ENCODE measurements at places on chromosomes 16 and 17.

DNA sequence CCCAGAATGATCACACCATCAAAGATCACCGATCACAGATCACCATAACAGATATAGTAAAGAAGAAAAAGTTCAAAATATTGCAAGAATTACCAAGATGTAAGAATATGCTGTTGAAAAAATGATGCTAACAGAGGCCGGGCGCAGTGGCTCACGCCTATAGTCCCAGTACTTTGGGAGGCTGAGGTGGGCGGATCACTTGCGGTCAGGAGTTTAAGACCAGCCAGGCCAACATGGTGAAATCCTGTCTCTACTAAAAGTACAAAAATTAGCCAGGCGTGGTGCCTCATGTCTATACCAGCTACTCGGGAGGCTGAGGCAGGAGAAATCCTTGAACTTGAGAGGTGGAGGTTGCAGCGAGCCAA is 53.2 kb downstream of the CPPED1 start:
- DNase-seq = no peak

DNA sequence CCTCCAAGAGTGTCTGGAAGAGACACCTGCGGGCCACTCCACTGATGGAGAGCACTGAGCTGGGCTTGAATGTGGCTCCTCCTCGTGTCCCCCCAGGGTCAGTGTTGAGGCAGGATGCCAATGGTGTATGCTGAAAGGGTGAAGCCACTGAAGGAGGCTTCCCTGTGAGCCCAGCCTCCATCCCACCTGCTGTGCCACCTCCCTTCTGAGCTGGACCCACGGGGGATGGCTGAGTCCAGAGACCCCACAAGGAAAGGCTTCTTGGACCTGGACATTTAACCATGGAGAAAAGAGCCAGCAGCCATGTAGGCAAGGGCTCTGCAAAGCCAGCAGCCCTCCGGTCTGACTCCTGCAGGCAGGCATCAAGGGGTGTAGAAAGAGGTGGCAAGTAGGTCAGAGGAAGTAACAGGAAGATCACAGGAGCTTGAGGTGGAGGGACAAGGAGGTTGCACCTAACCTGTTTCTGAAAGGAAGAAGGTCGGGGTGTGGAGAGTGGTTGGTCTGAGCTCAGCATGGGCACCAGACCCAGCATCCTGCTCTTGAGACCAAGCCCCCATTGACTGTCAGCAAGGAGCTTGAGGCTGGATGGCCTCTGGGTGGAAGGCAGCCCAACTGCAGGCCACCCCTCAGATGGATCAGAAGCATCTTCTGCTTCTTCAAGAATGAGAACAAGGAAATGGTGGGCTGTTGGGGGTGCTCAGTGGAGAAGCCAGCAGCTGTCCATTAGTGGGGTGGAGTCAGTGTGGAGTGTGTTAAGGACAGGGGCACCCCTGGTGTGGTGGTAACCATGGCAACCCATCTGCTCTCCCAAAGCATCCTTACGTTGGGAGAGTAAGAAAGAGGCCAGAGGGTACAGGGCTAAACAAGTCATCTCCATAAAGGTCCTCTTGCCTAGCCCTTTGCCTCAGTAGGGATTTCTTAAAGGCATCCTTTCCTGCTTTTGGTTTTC is 80.7 kb downstream of the PLD6 start:
- no peak for DNase-seq

- peak; percentile 83 for DNase-seq
Measured at GRCh38 chr16:53131363-53132071, 76.7 kb downstream of the CHD9 start.

DNA sequence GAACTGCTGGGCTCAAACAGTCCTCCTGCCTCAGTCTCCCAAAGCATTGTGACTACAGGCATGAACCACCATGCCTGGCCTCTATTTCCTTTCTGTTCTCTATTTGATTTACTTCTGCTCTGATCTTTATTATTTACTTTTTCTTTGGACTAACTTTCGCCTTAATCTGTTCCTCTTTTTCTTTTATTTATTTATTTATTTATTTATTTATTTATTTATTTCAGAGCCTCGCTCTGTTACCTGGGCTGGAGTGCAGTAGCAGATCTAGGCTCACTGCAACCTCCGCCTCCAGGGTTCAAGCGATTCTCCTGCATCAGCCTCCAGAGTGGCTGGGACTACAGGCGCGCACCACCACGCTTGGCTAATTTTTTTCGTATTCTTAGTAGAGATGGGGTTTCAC is 1158.3 kb upstream of the GOT2 start:
- DNase-seq = no peak

GRCh38 chr17:32772453-32773025 is 104.4 kb downstream of the MYO1D start:
- DNase-seq = no peak

DNA sequence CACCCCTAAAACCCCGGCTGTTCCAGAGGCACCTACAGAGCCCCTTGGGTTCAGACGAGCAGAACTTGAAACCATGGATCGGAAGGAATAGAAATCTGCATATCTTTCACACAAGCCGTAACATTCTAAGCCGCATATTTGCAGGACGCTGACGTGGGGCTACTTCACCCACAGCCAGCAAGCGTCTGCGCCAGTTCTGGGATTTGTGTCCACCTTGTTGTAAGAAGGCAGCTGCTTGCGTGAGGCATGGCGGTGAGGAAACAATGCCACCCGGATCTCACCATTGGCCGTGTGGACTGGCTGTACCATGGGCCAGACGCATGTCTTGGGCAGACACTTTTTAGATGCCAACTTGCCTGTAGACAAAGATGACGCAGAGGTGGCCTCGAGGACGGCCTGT is 34.5 kb downstream of the TNFRSF13B start:
- DNase-seq = no peak

DNA sequence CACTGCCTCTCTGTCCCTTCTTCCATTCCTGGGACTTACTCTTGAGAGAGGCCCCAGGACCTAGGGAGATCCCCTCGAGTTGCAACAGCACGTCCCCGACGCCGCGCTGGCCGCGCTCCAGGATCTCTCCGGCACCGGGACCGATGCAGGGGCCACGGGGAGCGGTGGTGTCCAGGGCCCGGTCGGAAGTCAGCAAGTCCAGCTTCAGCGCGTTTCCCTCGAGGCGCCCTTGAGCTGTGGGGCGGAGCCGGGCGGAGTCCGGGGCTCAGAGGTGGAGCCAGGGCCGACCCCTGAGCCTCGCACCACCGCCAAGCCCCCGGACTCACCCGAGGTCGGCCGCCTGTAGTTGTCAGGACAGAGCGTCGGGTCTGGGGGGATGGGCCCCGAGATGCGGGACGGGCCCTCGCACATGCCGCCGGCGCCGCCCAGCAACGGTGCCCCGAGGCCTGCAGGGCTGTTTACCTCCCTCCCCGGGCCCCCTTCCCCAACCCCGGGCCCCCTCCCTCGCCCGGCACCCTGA is 458 bp downstream of the ENKD1 start:
- DNase-seq = peak; percentile 61

GRCh38 chr17:50106393-50107131 is 11.4 kb downstream of the PDK2 start:
- DNase-seq = no peak

- no peak for DNase-seq
Measured at GRCh38 chr17:17029938-17030337, 12.3 kb upstream of the MPRIP start.

GRCh38 chr16:6018848-6019489 is 921.4 kb upstream of the EEF2KMT start:
- DNase-seq = no peak

- peak; percentile 79 for DNase-seq
Measured at GRCh38 chr16:69566240-69566980, 644 bp downstream of the NFAT5 start.

GRCh38 chr16:70786020-70786755 is 14.8 kb downstream of the VAC14 start:
- no peak for DNase-seq

DNA sequence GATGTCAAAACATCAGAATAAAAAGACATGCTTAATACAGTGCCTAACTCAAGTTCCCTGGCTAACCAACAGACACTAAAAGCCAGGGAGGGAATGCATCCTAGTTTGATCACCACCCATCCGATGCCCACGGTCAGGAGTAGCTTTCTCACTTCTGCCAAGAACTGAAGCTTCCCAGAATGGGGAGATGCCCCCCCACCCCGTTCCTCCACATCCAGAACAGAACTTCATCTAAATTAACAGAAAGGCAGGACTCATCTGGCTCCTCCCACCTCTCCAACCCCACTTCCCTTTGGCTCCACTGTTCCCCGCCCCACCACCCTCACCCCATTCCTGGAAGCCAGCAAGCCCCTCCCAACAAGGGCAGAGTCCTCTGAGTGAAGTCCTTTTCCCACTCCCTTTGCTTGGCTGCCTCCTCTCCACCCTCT is 33.7 kb downstream of the GDE1 start:
- DNase-seq = no peak

- no peak for DNase-seq
Measured at GRCh38 chr16:8183176-8184099, 406.9 kb downstream of the TMEM114 start.

- DNase-seq = no peak
Measured at GRCh38 chr17:83200231-83200699, 120.9 kb downstream of the METRNL start.

DNA sequence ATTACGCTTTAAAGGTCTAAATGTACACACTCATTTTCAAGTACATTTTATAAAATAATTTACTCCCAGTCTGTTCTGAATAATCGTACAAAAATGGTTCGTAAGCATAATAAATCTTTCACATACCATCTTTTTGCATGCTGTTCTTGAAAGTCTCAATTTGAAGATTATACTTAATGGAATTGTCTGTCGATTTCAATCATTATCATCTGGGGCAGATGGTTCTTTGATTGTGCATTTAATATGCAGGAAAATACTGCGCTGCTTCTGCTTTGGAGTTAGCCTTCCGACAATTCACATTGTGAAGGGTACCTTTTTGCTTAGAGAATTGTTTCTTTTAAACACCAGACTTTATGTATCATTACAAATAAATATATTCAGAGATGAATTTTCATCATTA is 262.8 kb downstream of the ABCC12 start:
- no peak for DNase-seq

- DNase-seq = no peak
Measured at GRCh38 chr17:64336760-64337413, 53.8 kb downstream of the PECAM1 start.

DNA sequence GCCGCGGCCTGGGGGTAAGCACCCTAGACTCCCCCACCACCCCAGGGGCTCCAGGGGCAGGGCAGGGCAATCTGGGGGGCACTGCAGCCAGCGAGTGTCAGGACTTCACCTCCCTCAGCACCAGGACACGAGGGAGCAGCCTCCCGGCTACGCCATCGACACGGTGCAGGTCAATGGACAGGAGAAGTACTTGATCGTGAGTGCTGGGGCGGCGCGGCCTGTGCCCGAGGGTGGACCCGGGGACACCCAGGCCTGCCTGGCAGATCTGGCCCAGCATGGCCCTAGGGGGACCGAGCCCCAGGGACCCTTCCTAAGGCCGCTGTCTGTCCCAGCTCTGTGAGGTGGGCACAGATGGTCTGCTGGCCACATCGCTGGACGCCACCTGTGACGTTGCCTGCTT is 3.1 kb upstream of the RHBDL1 start:
- no peak for DNase-seq

DNA sequence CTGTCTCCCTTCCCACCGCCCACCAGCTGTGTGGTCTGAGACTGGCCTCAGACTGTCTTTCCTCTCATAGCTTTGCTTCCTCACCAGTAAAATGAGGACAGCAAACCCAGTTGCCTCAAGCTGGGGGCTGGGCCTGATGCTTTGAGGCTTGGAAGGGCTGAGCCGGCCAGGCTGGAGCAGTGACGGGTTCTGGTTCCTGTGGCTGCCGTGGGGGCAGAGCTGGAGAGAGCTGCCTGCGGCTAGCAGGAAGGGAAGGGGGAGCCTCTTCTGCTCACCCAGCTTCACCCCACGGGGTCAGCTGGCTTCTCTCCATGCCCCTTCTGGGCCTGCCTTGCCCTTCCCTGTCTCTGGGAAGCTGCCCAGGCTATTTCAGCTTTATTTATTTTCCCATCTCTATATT is 23.7 kb downstream of the LASP1 start:
- no peak for DNase-seq

DNA sequence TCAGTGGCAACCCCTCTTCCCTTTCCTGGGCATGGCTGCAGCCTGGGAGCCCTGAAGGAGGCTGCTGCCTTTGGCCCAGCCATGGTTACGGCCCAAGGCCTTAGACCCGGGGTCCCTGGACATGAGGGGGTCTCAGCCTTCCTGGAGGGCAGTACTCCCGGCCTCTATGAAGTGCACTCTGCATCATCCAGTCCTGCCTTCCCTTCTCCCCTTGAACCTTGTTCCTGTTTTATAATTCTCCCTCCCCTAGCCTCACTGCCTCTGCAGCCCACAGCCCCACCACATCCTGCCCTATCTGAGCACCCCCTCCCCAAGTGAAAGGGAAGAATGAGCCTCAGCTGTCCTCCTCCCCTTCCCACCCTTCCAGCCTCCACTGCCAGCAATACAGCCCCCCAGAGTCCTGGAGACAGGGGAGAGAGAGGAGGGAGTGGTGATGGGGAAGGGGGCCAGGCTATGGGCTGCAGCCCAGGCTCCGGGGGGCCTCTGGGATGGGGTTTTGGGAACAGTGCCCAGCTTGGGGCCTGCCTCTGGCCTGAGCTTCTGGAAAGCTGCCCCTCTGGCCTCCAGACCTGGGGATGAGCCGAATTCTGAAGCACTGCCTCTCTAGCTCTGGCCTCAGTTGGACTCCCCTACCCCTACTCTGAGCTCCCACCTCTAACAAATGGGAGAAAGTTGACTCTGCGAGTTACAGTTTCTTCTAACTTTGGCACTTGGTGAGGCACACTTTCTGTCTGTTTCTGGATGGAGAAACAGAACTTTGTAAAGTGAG is 7.6 kb downstream of the CCR7 start:
- DNase-seq = peak; percentile 15

- no peak for DNase-seq
Measured at GRCh38 chr16:13238182-13238581, 336.8 kb downstream of the SHISA9 start.

GRCh38 chr17:82815790-82816305 is 24.0 kb downstream of the ZNF750 start:
- DNase-seq = no peak

GRCh38 chr17:15943971-15944758 is 765 bp upstream of the ADORA2B start:
- no peak for DNase-seq

- DNase-seq = peak; percentile 82
Measured at GRCh38 chr17:78737332-78737731, 44.7 kb downstream of the CYTH1 start.

GRCh38 chr16:12345349-12345748 is 368.8 kb downstream of the SNX29 start:
- DNase-seq = no peak

All from adipocyte (in vitro differentiated cells).